Osteocyte (in vitro differentiated cells): ENCODE measurements at places on chromosomes 16 and 17.

DNA sequence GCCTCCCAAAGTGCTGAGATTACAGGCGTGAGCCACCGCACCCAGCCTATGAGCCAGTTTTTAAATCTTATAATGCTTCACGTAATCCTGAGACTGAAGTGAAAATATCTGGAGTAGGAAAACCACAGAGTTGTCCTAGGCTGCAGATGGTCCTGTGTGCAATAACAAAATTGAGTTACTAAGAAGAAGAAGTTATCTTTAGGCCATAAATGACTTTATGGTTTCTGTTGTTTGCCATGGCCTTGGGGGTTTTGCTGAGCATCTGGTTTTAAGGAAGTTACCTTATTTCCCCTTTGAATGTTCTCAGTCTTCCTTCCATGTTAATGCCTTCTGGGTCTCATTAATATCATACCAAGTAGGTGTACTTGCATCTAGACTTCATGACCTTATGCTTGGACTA is 16.5 kb downstream of the NMT1 start:
- peaks cover 23% of the 10 kb centered on the region for H3K36me3 ChIP-seq
- no peaks in the 10 kb centered on the region for H3K27me3 ChIP-seq
- peaks cover 15% of the 10 kb centered on the region for H3K4me1 ChIP-seq
- no peak overlapping the region for H3K4me3 ChIP-seq
- no peak for DNase-seq
- peak overlapping the region; percentile 35 for H3K27ac ChIP-seq

- H3K4me3 ChIP-seq: no peak overlapping the region
- no peak for DNase-seq
- H3K27me3 ChIP-seq: no peaks in the 10 kb centered on the region
Observed at GRCh38 chr17:72477491-72477890, 356.7 kb downstream of the SOX9 start.

- peak overlapping the region; percentile 68 for H3K27ac ChIP-seq
- no peak for DNase-seq
- no peaks in the 10 kb centered on the region for H3K27me3 ChIP-seq
- peaks cover 5% of the 10 kb centered on the region for H3K36me3 ChIP-seq
- H3K4me1 ChIP-seq: peaks cover 74% of the 10 kb centered on the region
Observed at GRCh38 chr17:57879437-57880085, 29.7 kb upstream of the MRPS23 start.

- H3K36me3 ChIP-seq: no peaks in the 10 kb centered on the region
- peaks cover 33% of the 10 kb centered on the region for H3K27me3 ChIP-seq
- no peak overlapping the region for H3K4me3 ChIP-seq
- no peak overlapping the region for H3K27ac ChIP-seq
Observed at GRCh38 chr16:85098565-85098964, 13.7 kb downstream of the CIBAR2 start.

DNA sequence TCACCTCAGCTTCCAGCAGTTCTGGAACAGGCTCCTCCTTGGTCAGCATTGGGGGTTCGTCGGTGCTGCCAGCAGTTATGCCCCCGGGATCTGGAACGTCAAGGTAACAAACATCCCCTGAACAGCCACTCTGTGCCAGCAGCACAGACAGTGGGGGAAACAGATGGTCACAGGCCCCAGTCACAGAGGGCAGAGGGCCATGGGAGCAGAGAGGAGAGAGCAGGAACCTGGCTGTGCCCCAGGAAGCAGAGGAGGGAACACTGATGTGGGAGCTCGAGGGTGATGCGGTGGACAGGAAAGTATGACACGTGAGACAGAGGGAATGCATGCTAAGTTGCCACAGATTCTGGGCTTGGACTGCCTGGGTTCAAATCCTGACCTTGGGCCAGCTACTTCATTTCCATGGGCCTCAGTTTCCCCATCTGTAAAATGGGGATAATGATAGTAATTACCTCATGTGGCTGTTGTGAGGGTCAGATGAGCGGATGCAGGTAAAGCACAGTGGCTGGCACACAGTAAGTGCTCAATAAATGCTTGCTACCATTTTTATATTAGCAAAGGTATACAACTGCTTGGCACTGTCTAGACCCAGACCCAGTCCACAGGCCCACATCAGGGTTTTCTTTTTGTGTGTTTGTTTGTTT is 4.9 kb downstream of the BCL7C start:
- H3K4me1 ChIP-seq: peaks cover 14% of the 10 kb centered on the region
- no peak for DNase-seq
- H3K27ac ChIP-seq: no peak overlapping the region
- H3K27me3 ChIP-seq: no peaks in the 10 kb centered on the region

- DNase-seq: no peak
- peak overlapping the region; percentile 97 for H3K4me3 ChIP-seq
- no peaks in the 10 kb centered on the region for H3K36me3 ChIP-seq
Observed at GRCh38 chr17:40322358-40323315, 13.7 kb downstream of the RARA start.

DNA sequence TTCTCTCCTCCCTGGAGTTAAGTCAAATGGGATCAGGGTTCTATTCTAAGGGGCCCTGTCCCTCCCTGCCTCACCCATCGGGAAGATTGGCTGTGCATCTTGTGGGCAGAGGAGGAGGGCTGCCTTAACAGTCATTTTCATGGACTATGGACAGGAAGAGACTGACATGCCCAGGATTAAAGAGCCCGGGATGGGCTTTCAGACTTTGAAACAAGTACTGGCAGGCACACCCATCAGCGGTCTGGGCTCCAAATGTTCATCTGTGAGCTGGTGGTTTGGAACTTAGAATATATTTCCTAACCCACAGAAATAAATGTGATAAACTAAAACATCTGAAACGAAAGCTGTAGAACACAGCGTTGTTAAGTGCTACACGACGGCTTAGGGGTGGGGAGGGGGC is 6.5 kb downstream of the SLC6A4 start:
- peaks cover 43% of the 10 kb centered on the region for H3K4me1 ChIP-seq
- H3K27ac ChIP-seq: no peak overlapping the region
- H3K36me3 ChIP-seq: no peaks in the 10 kb centered on the region
- H3K27me3 ChIP-seq: peaks cover 35% of the 10 kb centered on the region
- DNase-seq: no peak

DNA sequence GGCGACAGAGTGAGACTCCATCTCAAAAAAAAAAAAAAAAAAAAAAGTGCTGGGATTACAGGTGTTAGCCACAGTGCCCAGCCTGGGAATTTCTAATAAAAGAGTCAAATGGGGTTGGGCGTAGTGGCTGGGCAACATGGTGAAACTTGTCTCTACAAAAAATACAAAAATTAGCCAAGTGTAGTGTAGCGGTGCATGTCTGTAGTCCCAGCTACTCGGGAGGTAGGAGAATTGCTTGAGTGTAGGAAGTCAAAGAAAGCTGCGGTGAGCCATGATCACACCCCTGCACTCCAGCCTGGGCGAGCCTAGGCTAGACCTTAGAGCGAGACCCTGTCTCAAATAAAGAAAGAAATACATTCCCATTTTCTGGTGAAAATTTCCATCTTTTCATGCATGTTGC is 2.4 kb upstream of the UTS2R start:
- H3K4me1 ChIP-seq: peaks cover 11% of the 10 kb centered on the region
- H3K4me3 ChIP-seq: no peak overlapping the region
- DNase-seq: no peak
- peaks cover 50% of the 10 kb centered on the region for H3K27me3 ChIP-seq

DNA sequence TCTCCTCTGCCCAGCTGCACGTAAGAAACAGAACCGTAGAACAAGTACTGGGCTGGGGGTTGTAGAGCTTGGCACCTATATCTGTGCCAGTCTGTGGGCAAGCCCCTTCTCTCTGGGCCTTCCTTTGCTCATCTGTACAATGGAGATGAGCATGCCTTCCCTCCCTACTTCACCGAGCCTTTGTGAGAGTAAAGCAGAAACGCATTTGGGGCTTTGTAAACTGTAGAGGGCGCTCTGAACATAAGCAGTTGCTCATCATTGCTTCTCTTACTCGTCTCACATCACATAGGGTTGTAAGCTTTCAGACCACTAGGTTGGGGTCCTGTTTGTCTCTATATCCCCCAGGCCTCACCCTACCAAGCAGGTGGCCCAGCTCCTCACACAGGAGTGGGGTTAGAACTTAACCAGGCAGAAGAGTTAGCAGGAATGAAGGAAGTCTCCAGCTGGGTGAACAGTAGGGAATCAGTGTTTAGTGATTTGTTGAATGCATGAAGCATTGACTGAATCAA is 15.1 kb downstream of the SAMD14 start:
- no peak overlapping the region for H3K27ac ChIP-seq
- no peak overlapping the region for H3K4me3 ChIP-seq
- H3K36me3 ChIP-seq: peaks cover 5% of the 10 kb centered on the region
- no peaks in the 10 kb centered on the region for H3K27me3 ChIP-seq

DNA sequence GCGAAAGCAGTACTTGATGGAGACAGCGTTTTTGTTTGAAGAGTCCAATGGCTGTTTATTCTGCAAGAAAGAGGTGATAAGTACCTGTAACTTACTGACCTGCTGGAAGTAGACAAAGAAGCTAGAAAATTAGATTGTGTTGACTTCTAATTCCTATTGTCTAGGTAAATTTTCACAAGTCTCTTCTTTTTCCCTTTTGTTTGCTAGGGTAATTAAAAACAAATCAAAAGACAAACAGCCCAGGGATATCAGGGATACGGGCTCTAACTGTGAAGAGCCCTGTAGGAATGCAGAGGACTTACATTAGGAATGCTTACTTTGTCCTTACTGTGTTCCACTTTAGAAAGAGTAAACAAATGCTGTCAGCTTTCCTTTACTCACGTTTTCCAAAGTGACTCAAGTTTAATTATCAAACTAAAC is 7.0 kb downstream of the PSME3IP1 start:
- no peaks in the 10 kb centered on the region for H3K27me3 ChIP-seq
- DNase-seq: no peak

GRCh38 chr16:49638673-49639610 is 217.0 kb downstream of the ZNF423 start:
- peak overlapping the region; percentile 86 for H3K27ac ChIP-seq
- peaks cover 60% of the 10 kb centered on the region for H3K4me1 ChIP-seq
- H3K36me3 ChIP-seq: peaks cover 26% of the 10 kb centered on the region

DNA sequence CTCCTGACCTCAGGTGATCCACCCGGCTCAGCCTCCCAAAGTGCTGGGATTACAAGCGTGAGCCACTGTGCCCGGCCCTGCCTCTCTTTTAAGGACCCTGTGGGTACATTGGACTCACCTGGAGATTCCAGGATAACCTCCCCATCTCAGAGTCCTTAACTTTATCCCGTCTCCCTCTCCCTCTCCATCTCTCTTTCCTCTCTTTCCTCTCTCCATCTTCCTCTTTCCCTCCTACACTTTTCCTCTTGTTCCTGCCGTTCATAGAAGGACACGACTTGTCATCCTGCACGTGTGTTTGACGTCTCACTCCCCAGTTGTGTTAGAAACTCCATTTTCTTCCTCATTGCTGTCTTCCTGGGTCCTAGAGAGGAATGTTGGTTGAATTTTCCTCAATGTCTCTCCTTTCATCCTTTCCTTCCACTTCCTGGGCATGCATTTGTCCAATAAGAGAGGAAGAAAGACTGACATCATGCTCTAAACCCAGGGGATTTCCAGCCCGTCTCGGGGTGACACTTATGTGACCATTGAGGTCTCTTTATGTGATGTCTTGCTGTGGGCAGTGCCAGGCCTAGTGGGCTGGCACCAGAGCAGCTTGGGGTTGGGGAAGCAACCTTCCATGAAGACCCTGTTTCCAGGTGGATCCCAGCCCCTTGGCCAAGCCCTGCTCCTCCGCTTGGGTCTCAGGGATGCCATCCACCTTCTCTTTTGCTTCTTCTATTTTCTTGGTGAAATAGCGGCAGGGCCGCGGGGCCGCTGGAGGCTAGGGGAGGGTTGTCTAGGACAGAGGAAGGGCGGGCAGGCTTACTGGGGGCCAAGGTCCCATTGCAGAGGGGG is 39.8 kb upstream of the IRF8 start:
- no peaks in the 10 kb centered on the region for H3K36me3 ChIP-seq
- H3K4me3 ChIP-seq: no peak overlapping the region
- no peak for DNase-seq
- no peaks in the 10 kb centered on the region for H3K4me1 ChIP-seq
- no peaks in the 10 kb centered on the region for H3K27me3 ChIP-seq

DNA sequence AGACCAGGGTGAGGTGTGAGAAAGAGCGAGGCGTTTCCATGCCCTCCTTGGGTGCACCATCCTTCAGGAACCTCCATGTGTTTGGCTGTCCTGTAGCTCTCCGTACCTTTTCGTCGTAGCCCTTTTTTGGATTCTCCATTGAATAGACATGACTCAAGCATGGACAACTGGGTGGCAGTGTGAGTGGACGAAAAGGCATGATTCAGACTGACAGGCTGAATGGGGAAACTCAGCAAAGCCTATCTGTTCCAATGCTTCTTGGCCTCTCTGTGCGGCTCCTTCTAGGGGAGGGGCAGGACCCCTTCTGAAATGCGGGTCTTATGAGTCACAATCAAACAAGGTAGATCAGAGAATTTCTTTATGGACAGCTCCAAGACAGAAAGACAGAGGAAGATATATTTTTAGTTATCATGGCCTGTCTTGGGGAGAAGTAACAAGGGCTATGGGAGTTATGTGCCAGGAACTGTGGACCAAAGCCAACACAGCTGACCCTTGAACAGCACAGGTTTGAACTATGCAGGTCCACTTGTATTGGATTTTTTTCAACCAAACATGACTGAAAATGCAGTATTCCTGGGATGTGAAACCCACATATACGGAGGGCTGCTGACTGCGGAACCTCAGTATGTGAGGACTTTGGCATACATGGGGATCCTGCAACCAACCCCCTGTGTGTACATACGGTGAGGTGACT is 22.9 kb downstream of the ADORA2B start:
- H3K36me3 ChIP-seq: peaks cover 4% of the 10 kb centered on the region
- no peak overlapping the region for H3K4me3 ChIP-seq
- peaks cover 45% of the 10 kb centered on the region for H3K4me1 ChIP-seq
- no peaks in the 10 kb centered on the region for H3K27me3 ChIP-seq
- H3K27ac ChIP-seq: peak overlapping the region; percentile 91
- DNase-seq: no peak

DNA sequence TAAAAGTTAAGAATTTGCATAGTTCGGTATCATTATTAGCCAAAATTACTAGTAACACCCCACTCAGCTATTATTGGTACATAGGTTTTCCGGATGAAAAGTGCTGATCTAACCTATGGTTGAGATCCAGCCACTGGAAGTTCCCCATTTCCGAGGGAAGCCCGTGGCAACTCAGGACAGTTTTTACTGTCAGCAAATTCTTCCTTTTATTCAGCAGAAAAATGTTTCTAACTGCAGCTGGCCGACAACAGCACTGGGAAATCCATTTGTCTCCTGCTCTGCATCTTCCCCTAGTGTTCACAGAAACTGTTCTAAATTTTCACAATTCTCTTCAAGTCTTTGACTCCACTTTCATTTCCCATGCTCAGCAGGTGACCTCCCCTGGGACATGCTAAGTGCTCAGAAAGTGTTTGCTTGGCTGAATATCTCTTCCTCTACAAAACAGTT is 15.5 kb upstream of the MMD start:
- no peak overlapping the region for H3K4me3 ChIP-seq
- peaks cover 1% of the 10 kb centered on the region for H3K4me1 ChIP-seq
- no peaks in the 10 kb centered on the region for H3K36me3 ChIP-seq
- no peak for DNase-seq

- H3K36me3 ChIP-seq: peaks cover 39% of the 10 kb centered on the region
- peaks cover 23% of the 10 kb centered on the region for H3K4me1 ChIP-seq
- H3K27ac ChIP-seq: no peak overlapping the region
- H3K4me3 ChIP-seq: no peak overlapping the region
- H3K27me3 ChIP-seq: no peaks in the 10 kb centered on the region
- no peak for DNase-seq
Observed at GRCh38 chr16:30664616-30665109, 6.4 kb downstream of the FBRS start.

- H3K27ac ChIP-seq: no peak overlapping the region
- DNase-seq: no peak
- H3K4me3 ChIP-seq: peak overlapping the region; percentile 18
- peaks cover 4% of the 10 kb centered on the region for H3K36me3 ChIP-seq
- H3K27me3 ChIP-seq: no peaks in the 10 kb centered on the region
Observed at GRCh38 chr16:1823821-1824220, 2.8 kb downstream of the HAGH start.

GRCh38 chr16:74868501-74868900 is 93.9 kb upstream of the FA2H start:
- DNase-seq: no peak
- H3K4me1 ChIP-seq: peaks cover 11% of the 10 kb centered on the region
- H3K27ac ChIP-seq: no peak overlapping the region
- H3K36me3 ChIP-seq: peaks cover 3% of the 10 kb centered on the region
- H3K4me3 ChIP-seq: no peak overlapping the region
